Esophagus squamous epithelium (tissue), 5 donors: ENCODE measurements at places on chromosomes 1 and 21. TPM values are rescaled to one million over a fixed set of nuclear protein-coding genes. Genes with fewer than 3 reads are reported as not detected.
A peak's percentile ranks its signal among the peaks of the same experiment; 100 is the strongest.

GNG12 gene
- 104 TPM for total RNA-seq

DNA sequence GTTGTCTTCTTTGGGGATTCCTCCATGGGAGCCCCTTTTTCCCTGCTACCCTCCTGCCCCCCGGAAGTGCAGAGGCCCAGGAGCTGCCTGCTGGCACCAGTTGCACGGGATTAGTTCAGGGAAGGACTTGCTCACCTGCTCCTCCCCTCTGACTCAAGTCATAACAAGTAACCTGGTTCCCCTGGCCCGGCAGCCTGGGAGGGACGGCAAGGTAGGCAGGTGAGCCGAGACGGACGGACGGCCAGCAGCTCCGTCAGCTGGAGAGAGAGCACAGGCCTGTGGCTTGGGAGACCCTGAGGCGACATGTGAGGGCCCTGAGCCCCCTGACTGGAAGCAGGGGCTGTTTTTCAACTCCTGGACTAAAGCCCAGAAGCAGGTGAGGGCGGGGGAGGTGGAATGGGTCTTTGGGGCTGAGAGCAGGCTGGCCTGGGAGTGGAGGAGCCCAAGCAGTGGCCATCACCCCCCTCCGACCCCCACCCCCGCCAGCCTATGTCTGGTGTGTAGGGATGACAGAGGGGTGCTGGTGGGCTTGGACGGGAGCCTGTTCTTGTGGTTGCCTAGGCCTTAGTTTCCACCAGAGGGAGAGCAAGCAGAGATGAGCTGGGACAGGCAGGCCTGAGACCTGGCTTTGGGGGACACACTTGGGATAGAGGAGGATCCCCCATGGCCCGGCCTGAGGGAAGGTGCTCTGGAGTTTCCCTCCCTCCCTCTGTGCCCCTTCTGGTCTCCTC lies at the start of gene INAVA:
Gene INAVA (plus strand): TSS at position 189 of the 731 bp plus-strand sequence. CDS start 3,501 bp downstream, outside the sequence.
- peak within 1 kb of the TSS; percentile 84 for H3K27ac ChIP-seq
- peaks cover 21% of the 10 kb centered on the region for H3K4me1 ChIP-seq
- peak within 1 kb of the TSS; percentile 71 for H3K4me3 ChIP-seq
- DNase-seq: no peak

MTARC2 gene
- 1.5 TPM for total RNA-seq

- H3K4me1 ChIP-seq: no peaks in the 10 kb centered on the region
- DNase-seq: no peak
- H3K36me3 ChIP-seq: no peaks in the 10 kb centered on the region
- H3K27ac ChIP-seq: no peak overlapping the region
- H3K27me3 ChIP-seq: no peaks in the 10 kb centered on the region
These were observed 302.3 kb upstream of the PLD5 start for GRCh38 chr1:242826701-242827336.

S100A7A gene
- total RNA-seq: not detected

DNA sequence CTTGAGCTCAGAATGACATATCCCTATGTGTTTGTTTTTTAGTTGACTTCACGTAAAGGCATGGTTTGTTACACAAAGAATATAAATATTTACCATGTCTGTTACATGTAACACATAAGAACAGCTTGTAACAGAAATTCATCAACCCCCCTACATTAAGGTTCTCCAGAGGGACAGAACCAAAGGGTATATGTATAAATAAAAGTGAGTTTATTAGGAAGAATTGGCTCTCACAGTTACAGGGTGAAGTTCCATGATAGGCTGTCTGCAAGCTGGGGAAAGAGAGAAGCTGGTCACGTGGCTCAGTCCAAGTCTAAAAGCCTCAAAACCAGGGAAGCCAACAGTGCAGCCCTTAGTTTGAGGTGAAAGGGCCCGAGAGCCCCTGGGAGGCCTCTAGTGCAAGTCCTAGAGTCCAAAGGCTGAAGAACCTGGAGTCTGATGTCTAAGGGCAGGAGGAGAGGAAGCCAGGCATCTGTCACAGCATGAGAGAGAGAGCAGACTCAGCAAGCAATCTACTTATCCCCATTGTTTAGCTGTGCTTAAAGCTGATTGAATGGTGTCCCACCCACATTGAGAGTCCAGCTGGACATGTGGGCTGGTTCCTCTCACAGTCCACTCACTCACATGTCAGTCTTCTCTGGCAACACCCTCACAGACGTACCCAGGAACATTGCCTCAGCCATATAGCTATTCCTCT lies 15.8 kb downstream of the THRAP3 start:
- peaks cover 11% of the 10 kb centered on the region for H3K4me1 ChIP-seq
- peaks cover 53% of the 10 kb centered on the region for H3K36me3 ChIP-seq
- H3K27ac ChIP-seq: no peak overlapping the region
- DNase-seq: no peak
- H3K27me3 ChIP-seq: no peaks in the 10 kb centered on the region

DNA sequence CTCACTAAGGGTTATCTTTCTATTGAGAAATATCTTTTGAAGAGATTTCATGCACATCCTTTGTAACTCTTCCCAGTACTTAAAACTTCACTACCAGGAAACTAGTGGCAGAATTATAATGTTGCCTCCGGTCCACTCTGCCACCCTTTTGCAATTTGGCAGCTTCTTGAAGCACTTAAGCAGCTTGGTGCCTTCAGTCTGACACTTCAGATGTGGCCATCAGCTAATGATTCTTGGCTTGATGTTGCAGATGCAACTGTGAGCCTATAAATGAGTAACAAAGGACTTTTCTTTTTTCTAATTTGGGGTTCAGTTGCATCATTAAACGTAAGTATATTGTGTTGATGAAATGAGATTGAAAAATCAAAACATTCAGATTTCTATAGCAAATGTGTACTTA lies 187.5 kb upstream of the C21orf91 start:
- no peak overlapping the region for H3K4me3 ChIP-seq
- DNase-seq: no peak
- no peaks in the 10 kb centered on the region for H3K27me3 ChIP-seq
- H3K36me3 ChIP-seq: no peaks in the 10 kb centered on the region
- no peaks in the 10 kb centered on the region for H3K4me1 ChIP-seq

ADORA1 gene
- 1.7 TPM for total RNA-seq

LCE6A gene
- total RNA-seq: not detected

ANGPTL3 gene
- not detected for total RNA-seq

NPR1 gene
- 1.9 TPM for total RNA-seq

- H3K27ac ChIP-seq: no peak overlapping the region
- peaks cover 99% of the 10 kb centered on the region for H3K36me3 ChIP-seq
- no peaks in the 10 kb centered on the region for H3K4me1 ChIP-seq
These were observed 30.2 kb downstream of the NUCKS1 start for GRCh38 chr1:205719762-205720161.

C1orf141 gene
- total RNA-seq: not detected

GRCh38 chr1:160419838-160420169 lies 19.4 kb downstream of the VANGL2 start:
- no peak for DNase-seq
- H3K27ac ChIP-seq: no peak overlapping the region
- no peaks in the 10 kb centered on the region for H3K27me3 ChIP-seq
- H3K4me1 ChIP-seq: no peaks in the 10 kb centered on the region
- H3K4me3 ChIP-seq: no peak overlapping the region

GRCh38 chr1:212182579-212182978 lies 102.6 kb upstream of the PPP2R5A start:
- no peaks in the 10 kb centered on the region for H3K27me3 ChIP-seq
- no peak for DNase-seq
- no peak overlapping the region for H3K4me3 ChIP-seq
- H3K36me3 ChIP-seq: no peaks in the 10 kb centered on the region
- no peaks in the 10 kb centered on the region for H3K4me1 ChIP-seq

DNA sequence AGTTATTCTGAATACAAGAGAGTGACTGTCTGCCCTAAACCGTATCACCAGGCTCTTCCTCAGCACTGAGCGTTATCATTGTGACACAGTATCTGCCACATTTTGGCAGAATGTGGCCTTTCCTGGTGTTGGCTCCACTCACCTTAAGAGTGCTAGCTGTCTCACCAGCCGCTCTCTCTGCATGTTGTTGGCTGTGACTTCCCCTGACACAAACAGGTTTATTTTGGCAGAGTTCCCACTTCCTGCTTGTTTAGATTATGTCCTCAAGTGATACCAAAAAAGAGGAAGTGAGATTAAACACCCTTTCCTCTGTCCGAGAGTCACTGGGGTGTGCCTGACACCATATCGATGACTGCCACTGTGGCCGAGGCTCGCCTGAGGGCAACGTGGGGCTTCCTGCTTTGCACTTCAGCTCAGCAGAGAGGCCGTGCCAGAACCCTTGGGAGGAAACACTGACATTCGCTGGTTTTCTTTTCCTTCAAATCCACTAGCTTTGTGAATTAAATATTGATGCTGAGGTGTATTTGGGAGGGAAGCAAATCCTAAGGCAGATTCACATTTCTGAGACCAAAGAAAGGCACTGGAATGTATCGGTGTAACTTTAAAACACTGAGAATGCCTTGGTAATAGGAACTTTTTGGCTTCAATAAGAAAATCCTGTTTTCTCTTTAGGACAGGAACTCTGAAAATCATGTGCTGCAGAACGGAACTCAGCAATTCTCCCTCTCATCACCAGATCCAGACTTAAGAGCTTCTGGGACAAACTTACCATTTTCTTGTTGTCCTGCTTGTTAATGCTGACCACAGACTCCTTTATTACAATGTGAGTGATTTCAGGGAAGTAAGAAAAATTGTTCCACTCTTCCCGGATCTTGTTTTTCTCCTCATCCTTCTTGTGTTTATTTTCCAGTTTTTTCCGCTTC lies 102.1 kb downstream of the JAK1 start:
- H3K4me3 ChIP-seq: no peak overlapping the region
- H3K27me3 ChIP-seq: no peaks in the 10 kb centered on the region
- H3K27ac ChIP-seq: peak overlapping the region; percentile 76
- no peaks in the 10 kb centered on the region for H3K36me3 ChIP-seq
- peak; percentile 52 for DNase-seq
- H3K4me1 ChIP-seq: no peaks in the 10 kb centered on the region

TSPEAR gene
- total RNA-seq: not detected

GRCh38 chr1:28887419-28887834 lies 26.9 kb upstream of the EPB41 start:
- H3K27me3 ChIP-seq: no peaks in the 10 kb centered on the region
- no peaks in the 10 kb centered on the region for H3K36me3 ChIP-seq
- no peak for DNase-seq

GRCh38 chr1:160544647-160545046 lies 21.6 kb upstream of the SLAMF6 start:
- H3K27me3 ChIP-seq: no peaks in the 10 kb centered on the region
- H3K36me3 ChIP-seq: no peaks in the 10 kb centered on the region
- no peak overlapping the region for H3K27ac ChIP-seq
- DNase-seq: no peak

- H3K27me3 ChIP-seq: no peaks in the 10 kb centered on the region
- H3K4me3 ChIP-seq: no peak overlapping the region
- H3K27ac ChIP-seq: no peak overlapping the region
- no peak for DNase-seq
These were observed 22.8 kb upstream of the ELOA start for GRCh38 chr1:23720256-23720995.

- no peak for DNase-seq
- peak overlapping the region; percentile 98 for H3K27ac ChIP-seq
- H3K4me3 ChIP-seq: peak overlapping the region; percentile 93
These were observed 2.5 kb downstream of the PHLDA3 start for GRCh38 chr1:201466492-201466891.

GPX7 gene
- total RNA-seq: 1.6 TPM
